Activated T-helper 1 cell treated with anti-CD3 and anti-CD28 coated beads, Interleukin-2, amount 50 U/mL, for 16 hours (primary cell): ENCODE measurements at places on chromosomes 16 and 17.

GRCh38 chr16:79163691-79164387 lies 436.7 kb downstream of the MAF start:
- no peak for DNase-seq

GRCh38 chr16:50015631-50016030 lies 9.4 kb upstream of the CNEP1R1 start:
- no peak for DNase-seq

DNA sequence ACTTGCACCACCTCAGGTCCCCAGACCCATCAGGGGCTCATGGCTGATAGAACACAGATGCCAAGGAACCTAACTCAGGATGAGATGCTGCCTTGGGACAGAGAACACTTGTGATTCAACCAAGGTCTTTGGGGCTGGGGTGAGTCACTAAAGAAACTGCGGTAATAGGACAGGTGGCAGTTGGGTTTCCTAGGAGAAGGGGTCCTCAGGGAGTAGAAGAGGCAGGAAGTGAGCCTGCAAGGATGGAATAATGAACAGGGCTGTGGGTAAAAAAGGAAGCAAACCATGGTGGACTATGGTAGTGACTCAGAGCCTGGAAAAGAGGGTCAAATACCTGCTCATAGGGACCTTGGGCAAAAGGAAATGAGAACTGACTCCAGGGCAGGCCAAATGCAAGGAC lies 6.5 kb upstream of the PNPO start:
- no peak for DNase-seq

DNA sequence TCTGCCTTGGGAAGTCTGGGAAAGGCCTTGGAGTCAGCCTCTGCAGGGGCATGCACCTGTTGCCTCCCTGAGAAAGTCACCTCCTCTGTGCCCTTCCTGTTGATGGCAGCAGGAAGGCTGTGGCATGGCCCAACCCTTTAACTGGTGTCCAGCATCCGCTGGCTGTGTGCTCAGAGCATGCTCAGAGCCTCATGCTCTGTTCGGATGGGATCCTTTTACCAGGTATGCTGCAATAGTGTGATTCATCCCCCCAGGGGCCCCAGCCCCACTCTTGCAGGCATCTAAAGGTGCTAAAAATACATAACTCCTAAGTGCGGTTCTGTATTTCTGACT lies 24.9 kb downstream of the KLHL36 start:
- no peak for DNase-seq

DNA sequence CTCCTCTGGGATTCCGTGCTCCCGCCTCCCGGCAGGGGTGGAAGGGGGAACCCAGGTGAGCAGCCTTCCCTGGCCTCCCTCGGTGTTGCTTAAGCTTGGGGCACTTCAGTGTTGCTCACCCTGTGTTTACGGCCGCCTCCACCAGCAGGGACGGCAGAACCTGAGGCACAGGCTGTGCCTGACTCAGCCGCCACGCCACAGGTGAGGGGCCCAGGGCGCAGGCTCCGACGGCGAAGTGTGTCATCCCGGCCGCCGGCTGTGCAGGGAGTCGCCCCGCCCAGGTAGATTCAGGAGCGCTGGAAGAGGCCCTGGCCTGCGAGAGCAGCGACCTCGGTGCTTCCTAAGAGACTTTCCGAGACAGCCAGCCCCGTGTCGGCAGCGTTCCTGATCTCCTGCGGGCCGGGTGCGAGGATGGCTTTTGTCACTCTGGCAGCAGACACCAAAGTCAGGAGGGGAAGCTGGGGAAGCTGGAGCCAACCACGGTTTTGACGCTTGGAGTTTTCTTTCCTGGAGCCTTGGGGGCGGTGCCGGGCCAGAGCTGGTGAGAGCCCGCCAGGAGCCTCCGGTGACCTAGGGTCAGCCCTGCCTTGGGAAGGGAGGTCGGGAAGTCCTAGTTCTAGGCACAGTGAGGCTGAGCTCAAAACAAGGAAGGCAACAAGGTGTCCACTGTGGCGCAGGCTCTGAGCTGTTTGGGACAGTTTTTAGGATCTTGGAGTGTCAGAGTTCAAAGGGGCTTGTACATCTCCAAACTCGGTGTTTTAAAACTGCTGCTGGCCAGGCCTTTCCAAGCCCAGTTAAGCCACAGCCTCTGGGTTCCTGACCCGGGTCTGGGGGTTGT lies 2.1 kb downstream of the GSE1 start:
- peak; percentile 36 for DNase-seq

DNA sequence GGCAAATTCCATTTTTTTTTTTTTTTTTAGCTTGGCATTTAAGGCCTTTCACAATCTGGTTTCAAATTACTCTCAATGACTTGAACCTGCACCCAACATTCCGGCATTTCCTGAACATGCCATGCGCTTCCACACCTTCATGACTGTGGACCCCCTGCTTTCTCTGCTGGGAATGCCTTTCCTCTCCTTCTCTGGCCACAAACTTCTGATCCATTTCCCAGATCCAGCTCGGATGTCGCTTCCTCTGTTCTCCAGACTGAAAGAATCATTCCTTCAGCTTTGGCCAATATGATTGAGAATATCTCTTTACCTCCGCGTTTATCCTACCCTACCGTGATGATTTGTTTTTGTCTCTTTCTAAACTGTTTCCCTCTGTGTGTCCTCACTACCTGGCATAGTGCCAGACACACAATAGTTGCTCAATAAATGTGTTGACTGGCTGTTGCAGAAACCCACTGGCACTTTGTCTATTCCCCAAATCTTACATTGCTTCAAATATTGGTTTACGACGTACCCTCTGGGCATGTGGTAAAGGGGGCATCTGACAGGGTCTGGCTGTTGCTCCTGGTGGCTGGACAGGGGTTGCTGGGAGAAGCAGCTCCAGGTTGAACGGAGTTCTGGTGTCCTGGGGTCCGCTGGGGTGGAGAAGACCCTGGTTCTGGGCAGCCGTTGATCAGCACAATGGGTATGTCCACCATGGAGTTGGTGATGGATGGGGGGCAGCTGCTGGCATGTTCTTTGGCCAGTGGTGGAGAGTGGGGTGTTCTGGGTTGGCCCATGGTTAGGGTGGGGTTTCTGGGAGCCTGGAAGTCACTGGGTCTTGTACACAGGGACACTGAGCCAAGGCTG lies 14.7 kb downstream of the TNS4 start:
- no peak for DNase-seq

DNA sequence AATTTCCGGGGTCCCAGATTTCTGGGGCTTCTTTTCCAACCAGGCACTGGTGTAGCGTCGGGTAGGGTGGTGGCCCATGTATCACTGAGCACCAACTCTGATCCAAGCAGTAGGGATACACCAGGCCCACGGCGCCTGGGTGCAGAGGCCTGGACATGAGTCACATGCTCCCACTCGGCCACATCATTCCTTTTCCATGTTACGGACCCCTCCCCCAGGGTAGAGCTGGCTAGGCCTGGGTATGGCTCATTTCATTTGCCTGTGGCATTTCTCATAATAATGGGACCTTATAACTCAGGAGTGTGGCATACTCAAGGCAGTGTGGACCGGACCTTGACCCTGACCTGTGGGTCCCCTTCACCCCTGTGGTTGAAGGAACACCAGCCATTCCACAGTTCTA lies 18.0 kb upstream of the NDRG4 start:
- no peak for DNase-seq

DNA sequence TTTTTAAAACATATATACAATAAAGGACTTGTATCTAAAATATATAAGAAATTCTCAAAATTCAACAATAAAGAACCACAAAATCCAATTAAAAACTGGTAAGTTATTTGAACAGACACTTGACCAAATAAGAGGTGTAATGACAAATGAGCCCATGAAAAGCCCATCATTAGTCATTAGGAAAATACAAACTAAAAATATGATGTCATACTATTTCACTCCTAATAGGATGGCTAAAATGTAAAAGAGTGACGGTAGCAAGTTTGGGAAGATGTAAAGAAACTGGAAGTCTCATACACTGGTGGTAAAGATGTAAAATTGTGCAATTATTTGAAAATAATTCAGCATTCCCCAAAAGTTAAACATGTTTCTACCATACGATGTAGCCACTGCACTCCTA lies 1095.3 kb upstream of the CDH8 start:
- no peak for DNase-seq

DNA sequence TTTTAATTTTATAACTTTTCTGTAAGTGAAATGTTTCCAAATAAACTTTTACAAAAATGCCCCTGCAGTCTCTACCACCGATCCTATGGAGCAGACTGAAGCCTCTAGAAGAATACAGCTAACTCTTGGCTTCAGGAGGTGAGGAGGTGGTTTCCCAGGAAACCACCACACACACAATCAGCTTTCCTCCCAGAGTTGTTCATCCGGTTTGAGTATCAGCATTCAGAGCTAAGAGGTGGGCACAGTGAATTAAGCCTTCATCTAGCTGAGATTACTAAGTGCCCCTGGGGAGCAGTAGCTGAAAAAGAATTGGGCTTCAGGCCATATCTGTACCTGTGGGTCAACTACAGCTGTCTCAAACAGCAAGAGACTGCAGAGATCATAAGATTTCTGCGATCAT lies 139.7 kb downstream of the AATF start:
- no peak for DNase-seq

DNA sequence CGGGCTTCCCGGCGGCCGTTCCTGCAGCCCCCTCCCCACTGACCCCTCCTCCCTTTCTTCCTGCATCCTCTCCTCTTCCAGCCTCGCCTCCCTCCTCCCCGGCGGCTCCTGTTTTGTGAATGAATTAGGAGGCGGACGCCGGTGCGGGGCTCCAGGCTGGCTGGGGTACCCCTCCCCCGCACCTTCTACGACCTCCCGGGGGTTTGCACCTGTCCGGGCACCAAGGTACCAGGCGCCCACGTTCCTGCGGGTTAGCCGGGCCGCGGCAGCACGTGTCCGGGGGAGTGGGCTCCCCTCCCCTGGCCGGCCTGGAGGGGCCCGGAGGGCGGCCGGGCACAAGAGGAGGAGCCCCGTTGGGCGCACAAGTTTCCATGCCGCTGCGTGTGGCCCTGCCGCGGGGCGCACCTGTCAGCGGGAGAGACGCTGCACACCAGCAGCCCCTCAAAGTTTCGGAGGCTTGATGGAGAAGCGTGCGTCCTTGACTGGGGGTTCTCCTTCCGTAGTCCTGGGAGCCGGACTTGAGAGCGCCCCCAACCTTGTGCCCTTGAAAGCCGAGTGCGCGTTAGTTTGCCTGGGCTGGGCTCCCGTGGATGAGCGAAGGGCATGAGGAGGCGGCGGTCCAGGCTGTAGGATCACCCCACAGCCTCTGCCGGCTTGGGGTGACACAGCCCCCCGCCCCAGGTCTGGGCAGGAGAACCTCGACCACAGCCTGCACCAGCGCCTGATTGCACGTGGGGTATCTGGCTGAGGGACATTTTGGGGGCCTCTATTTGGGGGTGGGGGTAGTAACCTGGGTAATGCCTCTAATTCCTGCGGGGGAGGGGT lies 1.2 kb downstream of the HAS3 start:
- no peak for DNase-seq

DNA sequence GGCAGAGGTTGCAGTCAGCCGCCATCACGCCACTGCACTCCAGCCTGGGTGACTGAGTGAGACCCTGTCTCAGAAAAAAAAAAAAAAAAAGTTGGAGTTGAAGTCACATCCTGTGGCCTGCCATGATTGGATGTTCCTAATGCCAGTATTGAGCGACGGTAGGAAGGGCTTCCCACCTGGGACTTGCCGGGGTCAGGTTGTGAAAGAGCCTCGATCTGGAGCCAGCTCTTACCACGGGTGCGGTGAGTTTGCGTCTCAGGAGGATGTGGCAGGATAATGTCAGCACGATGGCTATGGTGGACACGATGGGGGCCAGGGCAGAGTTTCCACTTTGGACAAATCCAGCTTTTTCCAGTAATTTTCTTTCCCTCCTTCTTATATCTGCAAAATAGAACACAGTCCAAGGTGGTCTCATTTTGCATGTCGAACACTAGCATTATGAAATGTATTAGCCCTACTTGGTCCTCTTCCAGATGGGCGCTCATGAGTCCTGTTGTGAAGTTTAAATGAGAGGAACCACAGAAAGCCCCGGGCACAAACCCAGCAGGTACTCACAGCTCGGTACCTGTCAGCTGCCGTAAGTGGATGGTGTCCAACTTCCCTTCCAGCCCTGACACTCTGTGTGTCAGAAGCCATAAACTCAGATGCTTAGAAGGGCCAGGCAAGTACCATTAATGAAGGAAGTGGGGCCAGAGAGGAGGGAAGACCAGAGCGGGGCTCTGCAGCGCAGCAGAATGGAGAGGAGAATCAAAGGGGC lies 22.2 kb downstream of the ABCC12 start:
- DNase-seq: no peak

DNA sequence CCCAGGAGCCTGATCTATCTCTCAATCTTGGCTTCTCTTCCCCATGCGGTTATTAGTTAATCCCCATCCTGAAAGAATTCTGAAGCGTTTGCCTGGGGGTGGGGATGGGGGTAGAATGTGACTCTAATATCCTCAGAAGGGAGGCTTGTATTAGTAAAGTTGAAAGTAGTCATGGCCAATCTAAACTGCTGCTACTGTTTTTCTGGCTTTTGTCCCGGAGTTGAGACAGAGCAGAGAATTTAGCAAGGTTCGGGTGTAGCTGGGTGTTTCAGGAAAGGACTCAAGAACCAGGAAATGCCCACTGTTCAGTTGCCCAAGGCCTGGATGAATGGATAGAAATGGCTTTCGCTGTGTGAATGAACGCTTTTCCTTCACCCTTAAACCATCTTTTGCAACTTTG lies 17.6 kb upstream of the ITGAM start:
- no peak for DNase-seq

DNA sequence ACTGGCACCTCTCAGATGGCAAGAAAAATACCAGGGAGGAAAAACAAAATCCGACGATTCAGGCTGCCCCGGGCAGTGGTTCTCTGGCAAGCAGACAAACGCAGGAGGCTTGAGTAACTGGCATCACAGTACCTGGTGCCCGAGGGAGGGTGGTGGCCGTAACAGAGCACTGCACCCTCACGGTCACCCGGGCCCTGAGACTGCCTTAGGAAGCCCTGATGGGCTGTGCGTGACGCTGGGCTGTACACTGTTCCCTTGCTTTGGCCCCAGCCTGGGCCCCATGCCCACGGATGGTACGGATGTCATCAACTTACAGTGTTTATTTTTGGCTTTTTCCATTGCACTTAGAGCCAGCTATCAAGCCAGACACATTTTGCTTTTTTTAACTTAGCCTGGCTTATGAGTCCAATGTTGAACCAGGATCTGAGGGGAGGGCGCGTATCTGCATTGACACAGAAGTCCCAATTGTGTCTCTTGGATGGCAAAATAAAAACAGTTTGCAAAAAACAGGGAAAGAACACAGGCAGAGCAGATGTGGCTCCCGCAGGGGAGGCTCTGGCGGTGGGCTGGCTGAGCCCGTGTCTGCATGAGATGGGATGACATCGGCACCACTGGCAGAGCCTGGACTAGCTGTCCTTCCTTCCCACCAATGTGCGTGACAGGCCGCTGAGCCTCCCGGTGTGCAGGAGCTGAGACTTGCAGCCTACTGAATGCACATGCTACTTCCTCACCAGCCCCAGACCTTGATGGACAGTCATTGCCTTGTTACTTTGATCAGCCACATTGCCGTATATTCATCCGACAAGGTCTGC lies 287.7 kb downstream of the FOXL1 start:
- DNase-seq: no peak

GRCh38 chr16:53612003-53612402 lies 91.7 kb downstream of the RPGRIP1L start:
- DNase-seq: no peak

GRCh38 chr17:16962804-16963203 lies 9.1 kb downstream of the TNFRSF13B start:
- no peak for DNase-seq
